Kidney glomerular epithelial cell (primary cell): ENCODE measurements at places on chromosomes 1 and 21.

DNA sequence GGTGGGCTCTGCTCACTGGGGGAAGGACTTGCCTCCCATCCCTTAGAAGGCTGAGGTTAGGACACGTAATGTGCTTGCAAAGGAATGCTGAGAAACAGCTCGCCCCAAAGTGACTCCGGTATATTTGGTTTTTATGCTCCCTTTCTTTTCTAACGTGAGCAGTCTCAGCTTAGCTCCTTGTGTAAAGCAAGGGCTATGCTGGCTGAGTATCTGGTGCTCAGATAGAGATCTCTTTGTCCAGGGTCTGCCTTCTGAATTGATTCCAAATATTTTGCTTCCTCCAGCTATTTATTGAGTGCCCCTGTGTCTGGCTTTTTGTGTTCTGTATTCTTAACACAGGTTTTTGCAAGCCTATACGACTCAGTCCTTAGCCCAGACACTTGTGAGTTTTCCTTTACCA is 94.5 kb upstream of the ARTN start:
- no peak for DNase-seq

- DNase-seq, result no peak
Observed at GRCh38 chr1:114623364-114623763, 41.9 kb upstream of the BCAS2 start.

DNA sequence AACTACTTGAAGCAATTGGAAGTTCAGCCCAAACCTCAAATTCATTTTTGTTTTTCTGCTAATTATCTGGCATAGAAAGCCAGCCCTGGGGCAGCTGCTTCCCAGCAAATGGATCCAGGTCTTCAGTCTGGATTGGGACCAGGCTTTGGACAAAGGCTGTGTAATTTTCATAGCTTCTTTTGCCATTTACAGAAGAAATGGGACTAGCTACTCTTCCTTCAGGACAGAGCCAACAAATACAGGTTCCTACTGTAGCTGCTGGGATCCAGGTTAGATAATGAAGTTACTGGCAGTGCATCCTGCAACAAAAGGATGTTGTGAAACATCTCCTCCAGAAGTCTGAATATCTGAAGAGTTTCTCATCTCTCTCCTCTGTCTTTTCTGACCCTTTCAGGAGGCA is 171.5 kb upstream of the CAMK1G start:
- DNase-seq, result no peak

- no peak for DNase-seq
Observed at GRCh38 chr1:157270705-157271274, 132.6 kb upstream of the ETV3 start.

DNA sequence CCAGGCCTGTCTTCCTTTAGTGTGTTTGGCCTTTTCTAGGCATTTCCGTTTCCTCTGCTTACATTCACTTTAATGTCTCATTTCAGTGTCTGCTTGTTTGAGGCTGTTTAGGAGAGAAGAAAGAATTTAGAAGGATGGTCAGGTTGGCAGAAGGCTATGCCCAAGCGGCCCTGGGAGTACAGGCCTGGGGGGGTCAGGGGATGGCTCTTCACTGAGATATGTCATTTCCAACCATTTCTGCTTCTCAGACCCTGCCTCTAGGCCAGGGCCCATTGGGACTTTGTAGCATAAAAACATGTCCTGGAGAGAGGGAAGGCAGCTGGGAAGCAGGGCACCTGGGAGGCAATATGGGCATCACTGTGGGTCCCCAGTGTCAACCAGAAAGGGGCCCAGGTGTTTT is 86.0 kb downstream of the DDX20 start:
- no peak for DNase-seq

- DNase-seq, result peak; percentile 94
Observed at GRCh38 chr21:33286600-33287456, 20.7 kb downstream of the IL10RB start.

DNA sequence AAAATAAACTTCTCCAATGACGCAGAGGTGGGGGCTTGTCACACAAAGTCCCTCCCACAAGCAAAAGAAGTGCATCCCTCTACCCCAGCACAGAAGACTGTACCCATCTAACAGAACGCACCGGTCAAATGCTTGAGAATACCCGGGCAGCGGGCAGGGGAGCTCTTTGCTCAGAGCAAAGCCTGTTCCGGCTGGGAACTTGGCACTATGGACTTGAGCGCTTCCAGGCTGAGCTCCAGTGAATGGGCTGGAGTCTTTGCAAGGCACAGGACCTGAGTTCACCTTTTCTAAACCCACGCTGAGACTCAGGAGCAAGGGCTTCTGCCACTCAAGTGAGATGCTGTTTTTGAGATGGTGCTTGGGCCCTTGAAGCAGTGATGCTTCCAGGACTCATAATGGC is 20.3 kb downstream of the RHBG start:
- DNase-seq, result no peak
